ENCODE measurements at places on chromosomes 13 and 19.

DNA sequence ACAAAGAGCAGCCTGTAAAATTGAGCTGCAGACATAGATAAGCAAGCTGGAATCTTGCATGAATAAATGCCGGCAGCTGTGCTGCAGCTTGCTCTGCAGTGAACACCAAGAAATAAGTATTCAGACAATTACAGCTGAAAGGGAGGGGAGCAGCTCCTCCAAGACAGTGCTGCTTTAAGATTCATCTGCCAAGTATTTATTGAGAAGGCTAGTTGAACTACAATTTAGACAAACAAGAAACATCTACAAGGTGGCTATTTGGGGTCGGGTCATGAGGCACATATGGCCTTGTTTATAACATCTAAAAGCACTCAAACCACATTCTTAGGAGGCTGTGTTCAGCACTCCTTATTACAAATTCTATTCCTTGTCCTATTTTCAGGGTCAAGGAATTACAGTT, 34.9 kb downstream of the ZNF726 start:
- no peak for DNase-seq

DNA sequence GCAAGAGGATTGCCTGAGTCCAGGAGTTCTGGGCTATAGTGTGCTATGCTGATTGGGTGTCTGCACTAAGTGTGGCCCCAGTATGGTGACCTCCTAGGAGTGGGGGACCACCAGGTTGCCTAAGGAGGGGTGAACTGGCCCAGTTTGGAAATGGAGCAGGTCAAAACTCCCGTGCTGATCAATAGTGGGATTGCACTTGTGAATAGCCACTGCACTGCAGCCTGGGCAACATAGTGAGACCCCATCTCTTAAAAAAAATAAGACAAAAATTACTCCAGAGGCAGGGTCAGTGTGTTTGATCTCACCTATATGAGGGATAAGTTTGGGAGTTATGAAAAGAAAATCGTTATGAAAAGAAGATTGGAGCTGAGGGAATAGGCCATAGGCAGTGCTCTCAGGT, 21.7 kb downstream of the PAF1 start:
- DNase-seq, result no peak

GRCh38 chr13:23778002-23778652, 111.1 kb downstream of the MIPEP start:
- DNase-seq, result no peak

DNA sequence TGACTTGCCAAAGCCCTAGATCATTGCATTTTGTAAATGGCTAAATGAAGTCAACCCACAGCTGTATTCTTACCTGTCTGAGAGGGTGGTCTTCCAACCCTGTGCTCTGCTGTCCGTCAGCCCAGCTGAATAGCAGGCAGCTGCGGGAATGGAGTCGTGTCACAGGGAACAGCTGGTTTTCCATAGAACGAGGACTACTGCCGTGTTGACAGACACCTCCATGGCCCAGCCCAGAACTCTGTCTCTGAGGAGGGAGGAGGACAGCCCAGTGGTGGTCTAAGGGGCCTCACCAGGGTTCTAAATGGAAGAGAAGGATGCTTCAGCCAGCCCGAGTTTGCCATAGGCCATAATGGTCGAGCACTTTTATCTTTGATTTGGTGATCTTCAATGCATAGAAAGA, 110.7 kb downstream of the SLC7A1 start:
- no peak for DNase-seq

- no peak for DNase-seq
These were observed 1308.4 kb downstream of the SLITRK5 start for GRCh38 chr13:88979465-88980175.

GRCh38 chr13:111937777-111938311, 129.1 kb upstream of the SOX1 start:
- DNase-seq, result no peak

DNA sequence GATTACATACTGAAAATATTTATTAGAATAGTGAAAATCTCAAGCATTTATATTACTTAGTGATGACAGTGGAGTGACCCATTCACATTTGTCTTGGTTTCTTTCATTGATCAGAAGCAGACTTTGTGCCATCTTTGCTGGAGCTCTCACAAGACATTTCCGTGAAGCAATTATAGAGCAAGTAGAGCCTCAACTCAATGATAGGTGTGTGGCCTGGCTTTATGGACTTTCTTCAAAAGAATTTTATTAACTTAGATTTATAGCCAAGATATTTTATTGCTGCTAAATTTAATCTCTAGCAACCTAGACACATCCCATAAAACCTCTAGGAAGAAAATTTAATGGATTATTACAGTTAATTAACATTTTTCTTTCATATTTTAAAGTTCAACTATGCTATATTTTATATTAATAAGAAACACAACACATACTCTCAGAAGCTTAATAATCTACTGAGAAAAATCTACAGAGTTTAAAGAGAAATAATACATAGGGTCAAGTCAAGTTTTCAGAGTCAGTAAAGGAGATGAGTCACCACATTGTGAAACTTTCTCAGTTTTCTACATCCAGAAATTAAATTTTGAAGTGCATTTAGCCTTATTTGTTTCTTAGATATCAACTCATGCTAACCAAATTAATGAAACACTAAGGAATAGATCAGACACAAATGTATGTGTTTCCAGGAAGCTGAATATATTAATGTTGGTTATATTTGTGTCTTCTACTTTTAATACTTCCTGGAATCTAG, 160.5 kb downstream of the LACC1 start:
- DNase-seq, result no peak

DNA sequence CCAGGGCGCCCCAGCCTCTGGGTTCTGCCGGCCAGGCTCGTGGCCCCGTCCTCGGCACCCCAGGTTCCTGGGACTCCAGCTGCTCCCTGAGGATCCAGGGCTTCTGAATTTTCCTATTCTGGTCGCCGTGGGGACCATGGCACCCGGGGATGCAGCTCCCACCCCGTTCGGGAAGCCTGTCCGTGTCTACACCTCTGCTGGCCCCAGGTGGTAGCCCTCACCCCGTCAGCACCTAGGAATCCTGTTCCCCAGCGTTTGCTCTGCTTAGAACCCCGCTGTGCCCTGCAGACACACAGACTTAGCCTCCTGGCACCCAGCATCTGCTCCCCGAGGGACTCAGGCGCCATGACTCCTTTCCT, 960 bp downstream of the PPFIA3 start:
- no peak for DNase-seq

DNA sequence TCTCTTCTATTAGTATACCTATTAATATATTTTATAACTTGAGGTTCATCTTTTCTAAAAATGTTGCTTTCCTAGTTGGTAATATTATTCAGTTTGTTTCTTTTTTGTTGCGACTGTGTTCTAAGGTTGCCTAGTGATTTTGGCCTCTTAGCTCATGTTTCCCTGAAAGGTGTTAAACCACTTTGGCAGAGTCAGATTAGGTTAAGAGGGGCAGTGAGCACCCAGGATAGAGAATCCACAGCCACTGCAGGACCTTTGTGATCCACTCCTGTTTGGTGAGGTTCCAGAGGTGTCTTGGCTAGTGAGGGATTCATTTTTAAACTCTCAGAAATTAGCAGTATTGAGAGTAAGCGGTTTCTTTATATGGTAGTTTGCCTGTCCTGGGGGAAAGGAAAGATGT, 14.9 kb upstream of the GPR18 start:
- DNase-seq, result no peak

DNA sequence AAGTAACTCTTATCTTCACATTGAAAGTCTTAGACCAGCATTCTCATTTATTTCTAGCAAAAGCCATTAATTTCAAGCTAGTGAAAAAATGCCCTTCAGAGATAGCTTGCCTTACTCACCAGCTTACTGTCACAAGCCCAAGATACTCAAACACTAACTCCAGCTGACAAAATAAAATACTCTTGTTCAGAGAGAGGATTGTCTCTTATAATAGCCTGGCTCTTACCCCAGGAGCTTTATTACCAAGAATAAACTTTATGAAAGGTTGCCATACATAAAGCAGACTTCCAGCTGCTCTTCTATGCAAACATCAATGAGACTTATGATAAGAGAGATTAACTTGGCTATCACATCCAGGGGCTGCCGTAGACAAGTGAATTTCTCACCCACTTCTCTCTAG, 53.6 kb downstream of the XPO4 start:
- no peak for DNase-seq

All from tibial artery (tissue), 4 donors.